ENCODE measurements at places on chromosomes 5 and 9.

GRCh38 chr9:354453-354852 is 139.8 kb downstream of the DOCK8 start:
- no peak for DNase-seq

DNA sequence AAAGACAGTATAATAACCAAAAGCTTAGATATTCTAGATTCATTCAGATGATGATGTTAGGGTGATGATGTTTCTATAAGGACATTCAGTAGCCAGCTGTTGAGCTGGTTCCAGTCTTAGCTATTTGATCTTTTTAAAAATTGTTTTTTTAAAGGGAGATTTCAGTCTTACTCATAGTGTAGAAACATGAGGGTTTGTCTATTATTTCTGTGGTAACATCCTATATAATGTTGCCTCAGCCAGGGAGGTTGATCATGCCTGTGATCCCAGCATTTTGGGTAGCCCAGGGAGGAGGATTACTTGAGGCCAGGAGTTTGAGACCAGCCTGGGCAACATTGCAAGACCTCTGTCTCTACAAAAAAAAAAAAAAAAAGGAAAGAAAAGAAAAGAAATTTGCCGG is 167.8 kb downstream of the DOCK2 start:
- no peak for DNase-seq

DNA sequence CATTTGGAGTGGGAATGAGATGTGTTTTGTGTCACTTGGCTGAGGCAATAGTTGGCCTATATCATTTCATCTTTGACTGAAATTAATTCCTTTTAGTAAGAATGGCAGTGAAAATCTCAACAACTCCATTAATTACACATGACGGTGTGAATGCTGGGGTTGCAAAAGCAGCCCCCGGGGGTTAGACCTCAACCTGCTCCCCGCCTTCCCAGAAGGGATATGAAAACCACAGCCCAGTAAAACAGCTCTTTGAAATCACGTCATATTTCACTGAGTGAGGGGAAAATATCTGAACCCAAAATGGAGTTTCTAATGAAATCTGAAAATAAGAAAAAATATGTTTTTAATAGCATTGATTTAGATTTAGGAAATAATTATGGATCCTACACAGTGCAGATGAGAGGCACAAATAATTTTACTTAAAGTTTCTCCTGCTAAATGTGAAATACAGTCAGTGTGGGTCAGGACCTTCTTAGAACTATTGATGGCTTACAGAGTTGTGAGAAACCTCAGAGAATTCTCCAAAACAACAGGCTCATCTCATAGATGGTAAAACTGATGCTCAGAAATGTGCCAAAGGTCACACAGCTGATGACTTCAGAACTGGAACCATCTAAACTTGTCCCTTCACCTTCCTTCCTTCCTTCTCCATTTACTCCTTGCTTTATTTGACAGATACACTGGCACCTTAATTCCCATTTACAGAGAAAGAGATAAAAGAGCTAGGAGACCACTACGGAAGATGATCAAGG is 96.5 kb downstream of the SPOCK1 start:
- DNase-seq: no peak

DNA sequence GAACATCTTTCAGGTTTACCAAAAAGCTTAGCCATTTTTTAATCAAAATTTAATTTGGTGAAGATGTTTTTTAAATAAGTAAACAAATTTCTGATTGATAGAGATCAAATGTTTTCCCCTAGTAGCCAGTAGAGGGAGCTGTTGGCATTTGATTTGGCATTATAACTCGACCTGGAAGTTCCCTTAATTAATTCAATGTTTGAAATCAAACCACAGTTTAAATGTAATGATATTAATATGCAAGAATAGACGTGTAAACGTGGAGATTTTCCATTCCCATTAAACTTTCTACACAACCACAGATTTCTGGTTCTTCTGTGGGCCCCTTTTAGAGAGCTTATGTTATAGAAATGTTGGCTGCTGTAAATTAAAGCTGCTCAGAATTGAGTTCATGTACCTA is 148.1 kb upstream of the MPDZ start:
- peak; percentile 50 for DNase-seq

- no peak for DNase-seq
Measured at GRCh38 chr5:107285772-107286171, 385.0 kb downstream of the EFNA5 start.

GRCh38 chr5:28301712-28302111 is 1263.3 kb upstream of the CDH9 start:
- no peak for DNase-seq

GRCh38 chr5:60698336-60698735 is 1.6 kb downstream of the DEPDC1B start:
- no peak for DNase-seq

- no peak for DNase-seq
Measured at GRCh38 chr5:10059556-10059955, 190.1 kb downstream of the ATPSCKMT start.

GRCh38 chr5:128673411-128673957 is 135.4 kb upstream of the FBN2 start:
- no peak for DNase-seq

DNA sequence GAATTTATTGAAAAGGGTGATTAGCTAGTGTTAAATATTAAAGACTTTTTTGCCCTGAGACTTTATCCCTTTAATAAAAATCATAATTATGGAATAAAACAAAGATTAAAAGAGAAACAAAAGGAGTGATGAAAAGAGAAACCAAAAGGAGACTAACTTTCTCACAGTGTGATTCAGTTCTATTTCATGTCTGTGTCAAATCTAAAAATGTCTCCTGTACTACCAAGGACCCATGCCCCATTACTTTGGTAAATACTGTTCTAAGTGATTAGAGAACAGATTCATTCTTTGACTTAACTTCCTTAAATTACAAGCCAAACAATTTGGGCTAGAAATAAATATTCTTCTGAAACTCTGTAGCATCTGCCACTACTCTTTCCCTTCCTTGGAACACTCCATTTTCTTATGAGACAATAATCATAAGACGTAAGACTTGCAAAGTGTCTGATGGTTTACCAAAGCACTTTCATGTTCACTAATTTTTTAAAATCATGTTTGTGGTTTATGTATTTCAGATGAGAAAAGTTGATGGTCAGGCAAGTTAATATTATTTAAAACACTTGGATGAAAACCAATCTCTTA is 319.0 kb downstream of the EBF1 start:
- no peak for DNase-seq

GRCh38 chr5:29005386-29005785 is 1967.0 kb upstream of the CDH9 start:
- peak; percentile 7 for DNase-seq

- peak; percentile 21 for DNase-seq
Measured at GRCh38 chr9:1941989-1942388, 73.2 kb upstream of the SMARCA2 start.

DNA sequence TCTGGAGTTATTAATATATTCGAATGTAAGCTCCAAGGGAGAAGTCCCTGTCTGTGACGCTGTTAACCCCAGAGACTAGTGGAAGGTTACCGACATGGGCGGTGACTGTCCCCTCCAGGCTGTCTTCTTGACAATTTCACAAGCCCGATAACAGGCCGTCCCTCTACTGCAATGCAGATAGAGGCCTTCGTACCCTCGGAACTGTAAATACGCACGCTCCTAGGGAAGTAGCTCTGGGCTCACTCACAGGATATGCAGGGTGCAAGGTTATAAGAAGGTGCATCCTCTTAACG is 680 bp upstream of the RFK start:
- peak; percentile 86 for DNase-seq

DNA sequence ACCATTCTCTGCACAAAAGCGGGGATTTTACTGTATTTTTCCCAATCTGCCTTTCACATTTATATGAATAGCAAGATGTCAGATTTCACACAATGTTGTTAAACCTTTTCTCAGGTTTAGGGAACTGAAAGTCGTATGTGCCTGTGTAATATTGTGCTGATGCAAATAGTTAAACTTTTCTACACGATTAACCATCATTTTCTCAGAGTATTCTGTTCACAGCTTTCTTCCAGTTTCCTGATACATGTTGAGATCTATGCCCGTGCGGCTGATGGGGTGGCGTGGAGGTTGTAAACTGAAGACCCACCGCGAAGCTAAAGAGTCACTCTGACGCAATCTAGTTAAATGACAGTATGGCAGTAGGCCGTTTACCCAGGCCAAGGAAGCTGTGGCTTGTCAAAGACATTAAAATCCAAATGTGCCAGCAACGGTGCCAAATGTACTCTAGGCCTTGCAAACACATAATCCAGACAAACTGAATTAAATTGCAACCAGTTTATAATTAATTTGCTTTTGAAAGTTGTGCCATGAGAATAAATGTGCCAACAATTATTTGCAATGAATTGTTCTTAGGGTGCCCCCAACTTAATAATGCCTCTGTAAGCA is 145.7 kb downstream of the EBF1 start:
- peak; percentile 64 for DNase-seq

DNA sequence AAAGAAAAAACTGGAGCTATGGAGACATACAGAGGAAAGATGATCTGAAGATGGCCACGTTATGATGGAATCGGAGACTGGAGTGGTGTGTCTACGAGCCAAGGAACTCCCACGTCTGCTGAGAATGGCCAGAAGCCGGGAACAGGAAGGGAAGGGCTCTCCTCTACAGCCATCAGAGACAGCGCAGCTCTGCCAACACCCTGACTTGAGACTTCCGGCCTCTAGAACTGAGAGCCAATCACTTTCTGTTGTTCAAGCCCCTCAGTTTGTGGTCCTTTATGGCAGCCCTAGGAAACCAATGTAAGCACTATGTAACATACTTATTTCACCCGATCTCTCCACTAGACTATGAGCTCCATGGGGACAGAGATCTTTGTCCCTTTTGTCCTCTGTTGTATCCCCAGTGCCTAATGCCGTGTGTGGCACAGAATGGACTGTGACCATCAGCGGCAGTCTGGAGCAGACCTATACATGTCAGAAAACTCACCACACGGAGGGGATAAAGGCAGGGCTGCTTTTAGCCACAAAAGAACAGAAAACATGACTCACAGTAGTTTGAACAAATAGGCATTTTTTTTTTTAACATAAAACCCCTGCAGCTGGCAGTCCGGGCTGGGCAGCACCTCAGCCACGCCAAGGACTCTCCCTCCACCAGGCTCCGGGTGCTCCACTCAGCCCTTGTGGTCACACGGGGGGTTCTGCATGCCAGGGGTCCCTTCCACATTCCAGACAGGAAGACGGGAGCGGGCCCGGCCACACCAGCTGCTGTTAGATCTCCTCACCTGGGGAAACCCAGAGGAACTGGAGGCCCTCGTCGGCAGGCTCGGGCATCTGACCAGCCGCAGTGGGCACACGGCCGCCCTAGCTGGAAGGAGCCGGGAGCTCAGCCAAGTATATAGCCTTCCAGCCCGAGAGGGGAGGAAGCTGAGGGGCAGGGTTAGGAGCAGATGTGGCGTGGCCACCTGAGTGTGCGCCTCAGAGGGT is 16.1 kb upstream of the MXD3 start:
- DNase-seq: no peak
